ENCODE measurements at places on chromosomes 2 and 18. TPM values are rescaled to one million over a fixed set of nuclear protein-coding genes. Genes with fewer than 3 reads are reported as not detected.

DNA sequence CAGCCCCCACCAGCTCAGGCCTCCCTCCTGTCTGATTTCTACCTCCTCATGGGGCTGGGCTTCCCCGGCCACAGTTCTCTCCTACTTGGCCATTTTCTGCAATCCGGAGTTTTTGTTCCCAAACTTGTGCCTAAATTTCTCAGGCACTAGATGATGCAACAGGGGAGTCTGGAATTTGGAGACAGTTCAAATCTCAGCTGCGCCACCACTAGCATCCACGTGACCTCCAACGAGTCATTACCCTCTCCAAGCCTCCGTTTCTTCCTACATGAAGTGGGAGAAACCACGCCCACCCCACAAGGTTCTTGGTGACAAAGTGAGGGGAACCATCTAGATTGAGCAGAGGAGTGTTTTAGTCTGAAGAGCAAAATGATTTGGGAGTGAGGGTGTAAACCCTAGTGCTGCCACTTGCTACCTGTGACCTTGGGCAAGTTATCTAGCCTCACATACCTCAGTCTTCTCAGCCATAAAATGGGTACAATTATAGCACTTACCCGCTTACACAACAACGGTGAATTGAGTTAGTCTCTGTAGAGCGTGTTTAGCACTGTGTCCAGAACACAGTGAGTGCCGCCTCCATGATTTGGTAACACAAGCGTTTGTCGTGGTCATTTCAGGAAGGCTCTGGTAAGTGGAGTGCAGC is 61.4 kb upstream of the ASAP2 start:
- DNase-seq, result no peak

DNA sequence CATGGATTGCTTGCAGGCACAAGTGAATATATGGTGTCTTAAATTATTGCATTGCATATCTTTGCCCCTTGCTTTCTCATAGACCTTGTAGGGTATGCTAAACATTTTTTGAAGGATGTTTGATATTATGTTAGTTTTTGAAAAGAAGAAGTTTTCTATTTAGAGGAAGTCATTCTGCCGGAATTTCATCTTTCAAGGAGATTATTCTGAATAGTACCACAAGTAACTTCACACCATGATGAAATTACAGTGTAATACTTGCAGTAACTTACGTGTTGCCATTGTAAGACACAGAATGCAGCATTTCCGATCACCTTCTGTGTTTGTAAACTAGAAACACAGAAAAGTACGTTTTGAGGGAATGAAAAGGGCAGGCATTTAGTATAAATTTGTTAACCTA is 71.9 kb downstream of the ACVR2A start:
- DNase-seq, result no peak

DNA sequence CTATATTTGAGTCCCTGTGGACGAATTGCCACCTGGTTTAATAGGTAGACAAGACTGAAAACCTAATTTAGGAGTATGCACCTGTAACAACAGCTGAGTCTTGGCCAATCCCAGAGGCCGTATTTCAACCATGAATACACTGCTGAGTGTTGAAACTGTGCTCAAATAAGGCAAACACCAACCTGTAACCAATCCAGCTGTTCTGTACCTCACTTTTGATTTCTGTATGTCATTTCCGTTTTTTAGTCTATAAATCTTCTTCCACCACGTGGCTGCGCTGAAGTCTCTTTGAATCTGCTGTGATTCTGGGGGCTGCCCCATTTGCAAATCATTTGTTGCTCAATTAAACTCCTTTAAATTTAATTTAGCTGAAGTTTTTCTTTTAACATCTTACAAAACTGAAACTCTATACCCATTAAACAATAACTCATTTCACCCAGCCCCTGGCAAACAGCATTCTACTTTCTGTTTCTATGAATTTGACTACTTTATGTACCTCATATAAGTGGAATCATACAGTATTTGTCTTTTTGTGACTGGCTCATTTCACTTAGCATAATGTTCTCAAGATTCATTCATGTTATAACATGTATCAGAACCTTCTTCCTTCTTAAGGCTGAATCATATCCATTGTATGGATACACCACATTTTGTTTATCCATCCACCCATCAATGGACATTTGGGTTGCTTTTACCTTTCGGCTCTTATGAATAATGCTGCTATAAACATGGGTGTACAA is 7.5 kb upstream of the YPEL5 start:
- no peak for DNase-seq

GRCh38 chr18:74378179-74378682 is 62.6 kb downstream of the C18orf63 start:
- no peak for DNase-seq

GRCh38 chr18:5287854-5288253 is 7.7 kb downstream of the ZBTB14 start:
- no peak for DNase-seq

The LBX2 gene
- 3.9 TPM for polyA plus RNA-seq

The FBXO15 gene
- polyA plus RNA-seq, result 3.3 TPM

The ARHGAP28 gene
- 65.5 TPM for polyA plus RNA-seq

- no peak for DNase-seq
Measured at GRCh38 chr2:9170458-9171130, 36.0 kb upstream of the ASAP2 start.

- DNase-seq, result no peak
Measured at GRCh38 chr2:2930841-2931240, 446.8 kb downstream of the EIPR1 start.

- no peak for DNase-seq
Measured at GRCh38 chr2:234116010-234116409, 65.5 kb downstream of the SPP2 start.

The C2orf92 gene
- polyA plus RNA-seq, result 22.1 TPM

GRCh38 chr2:53969285-53969967 is 1.4 kb downstream of the PSME4 start:
- peak; percentile 52 for DNase-seq
